Fibroblast of the aortic adventitia (primary cell): ENCODE measurements at places on chromosomes 4 and X. TPM values are rescaled to one million over a fixed set of nuclear protein-coding genes. Genes with fewer than 3 reads are reported as not detected.
A peak's percentile ranks its signal among the peaks of the same experiment; 100 is the strongest.

The EREG gene
- total RNA-seq: 15.0 TPM in 1 of 2 replicates, not detected in the other

The SUV39H1 gene
- total RNA-seq: 5.1 and 8.5 TPM in 2 replicates

The USP9X gene
- 99.1 and 102 TPM in 2 replicates for total RNA-seq

The SMIM10L2A gene
- 0.09 and 0.33 TPM in 2 replicates for total RNA-seq

The BEND2 gene
- not detected in 2 replicates for total RNA-seq

The DCLK2 gene
- 4.5 and 7.1 TPM in 2 replicates for total RNA-seq

The SSX5 gene
- total RNA-seq: not detected in 2 replicates

The QRFPR gene
- not detected in 2 replicates for total RNA-seq

The CYP4V2 gene
- 40.4 and 76.0 TPM in 2 replicates for total RNA-seq

- no peak for DNase-seq
Observed at GRCh38 chrX:136759968-136760367, 20.8 kb downstream of the ARHGEF6 start.

DNA sequence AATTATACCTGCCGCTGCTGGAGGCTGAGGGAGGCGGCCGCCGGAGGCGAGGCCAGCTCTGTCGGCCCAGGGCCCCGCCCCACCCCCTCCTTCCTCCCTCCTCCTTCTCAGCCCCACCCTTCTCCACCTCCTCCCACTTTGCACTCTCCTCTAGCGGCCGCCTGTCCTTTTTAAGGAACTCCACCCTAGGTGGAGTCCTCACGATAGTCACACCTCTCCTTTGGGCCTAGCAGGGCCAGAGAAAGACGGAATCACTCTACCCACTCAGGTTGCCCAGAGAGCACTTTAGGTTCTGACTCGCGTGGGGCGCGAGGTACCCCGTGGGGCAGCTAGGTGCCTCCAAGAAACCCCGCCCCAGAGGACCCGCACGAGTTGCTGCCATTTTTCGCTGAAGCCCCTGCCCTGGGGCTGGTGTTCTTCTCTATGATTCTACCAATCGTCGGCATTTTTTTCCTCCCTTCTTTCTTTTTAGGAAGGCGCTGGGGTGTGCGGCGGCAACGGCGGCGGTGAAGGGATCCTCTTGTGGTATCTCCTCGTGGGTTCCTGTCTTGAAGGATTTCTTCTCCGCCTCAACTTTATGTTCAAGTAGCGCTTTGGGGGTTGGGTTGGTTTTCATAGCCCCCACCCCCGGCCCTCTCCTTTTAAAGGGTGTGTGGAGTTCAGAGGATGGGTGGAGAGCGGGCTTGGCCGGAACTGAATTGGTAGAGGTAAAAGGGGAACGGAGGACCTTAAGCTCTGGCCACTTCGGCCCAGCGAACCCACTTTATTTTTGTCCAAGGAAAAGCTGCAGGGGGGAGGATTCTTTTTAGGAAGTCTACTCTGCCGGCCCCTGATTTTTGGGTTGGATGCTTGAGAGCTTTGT, at the start of gene KLF8:
TSS of gene KLF8 (plus strand) at position 136 of the 862 bp plus-strand sequence. CDS start 979 bp downstream, outside the sequence.
- DNase-seq: no peak

DNA sequence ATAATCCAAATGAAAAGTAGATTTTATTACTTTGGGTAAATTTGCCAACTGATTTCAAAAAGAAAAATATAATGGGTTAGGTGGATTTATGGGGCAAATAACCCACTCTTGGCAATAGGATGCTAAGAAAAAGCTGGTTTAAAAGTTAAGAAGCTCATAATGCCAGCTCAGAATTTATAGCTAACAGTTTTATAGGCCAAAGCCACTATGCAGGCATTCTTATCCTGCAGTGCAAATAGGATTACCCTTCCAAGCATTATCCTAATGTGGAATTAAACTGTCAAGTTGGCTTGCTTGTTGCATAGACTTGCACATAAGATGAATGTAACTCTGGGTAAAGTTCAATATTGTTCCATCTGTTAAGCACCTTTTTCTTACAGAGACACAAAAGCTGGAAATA, 703.0 kb downstream of the PCDH18 start:
- no peak for DNase-seq

GRCh38 chrX:150411656-150412055, 48.5 kb downstream of the MAMLD1 start:
- no peak for DNase-seq

- peak; percentile 31 for DNase-seq
Observed at GRCh38 chrX:87572901-87573300, 55.3 kb downstream of the KLHL4 start.

DNA sequence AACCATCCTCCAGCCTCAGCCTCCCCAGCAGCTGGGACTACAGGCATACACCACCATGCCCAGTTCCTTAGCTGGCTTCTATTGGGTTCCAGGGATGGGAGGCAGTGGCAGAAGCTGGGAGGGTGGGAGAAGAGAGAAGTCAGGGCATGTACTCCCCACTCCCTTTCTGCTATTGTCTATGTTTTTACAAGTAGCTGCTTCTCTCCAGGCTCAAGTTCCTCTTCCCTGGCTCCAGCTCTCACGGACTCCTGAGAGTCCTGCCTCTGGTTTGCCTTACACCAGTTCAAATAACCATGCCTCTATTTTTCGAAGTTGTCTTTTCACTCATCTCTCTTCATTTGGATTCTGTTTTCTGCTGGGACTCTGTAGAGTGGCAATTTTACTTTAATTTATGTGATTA, 2.9 kb downstream of the TBC1D9 start:
- no peak for DNase-seq

- no peak for DNase-seq
Observed at GRCh38 chr4:25163196-25163595, 2.9 kb upstream of the SEPSECS start.

GRCh38 chrX:56787734-56788152, 58.7 kb downstream of the NBDY start:
- DNase-seq: no peak

- no peak for DNase-seq
Observed at GRCh38 chr4:22460266-22460665, 55.6 kb downstream of the ADGRA3 start.

GRCh38 chr4:84529169-84529751, 30.2 kb upstream of the NKX6-1 start:
- peak; percentile 44 for DNase-seq

- no peak for DNase-seq
Observed at GRCh38 chr4:90536408-90536807, 409.2 kb downstream of the CCSER1 start.

- DNase-seq: no peak
Observed at GRCh38 chrX:44962944-44963343, 90.0 kb downstream of the KDM6A start.

- peak; percentile 79 for DNase-seq
Observed at GRCh38 chr4:122914292-122914904, 8.0 kb downstream of the NUDT6 start.

DNA sequence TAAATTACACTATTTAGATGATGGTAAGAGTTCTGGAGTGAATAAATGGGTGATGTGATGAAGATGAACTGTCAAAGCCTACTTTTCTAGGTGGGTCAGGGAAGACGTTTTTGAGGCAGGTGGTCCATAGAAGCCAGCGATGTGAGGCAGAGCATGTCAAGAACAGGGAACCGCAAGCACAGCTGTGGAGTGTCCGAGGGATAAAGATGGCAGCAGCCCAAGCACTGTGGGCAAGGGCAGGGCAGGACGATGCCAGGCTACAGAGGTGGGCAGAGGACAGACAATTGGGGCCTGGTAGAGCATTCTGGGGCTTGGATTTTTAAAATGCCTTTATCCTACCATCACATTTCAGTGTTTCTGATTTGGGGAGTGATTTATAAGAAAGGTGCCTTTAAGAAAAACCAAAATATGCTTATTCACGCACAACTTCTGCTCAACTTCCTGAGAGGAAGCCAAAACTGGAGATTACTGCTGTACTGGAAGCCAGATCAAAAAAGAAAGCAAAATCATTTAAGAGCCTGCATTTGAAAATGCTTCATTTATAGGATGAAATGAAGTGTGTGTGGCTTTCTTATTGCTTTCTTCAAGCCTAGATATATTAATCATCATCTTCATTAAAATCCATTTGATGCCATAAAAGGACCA, 119.0 kb upstream of the WDR17 start:
- peak; percentile 44 for DNase-seq

DNA sequence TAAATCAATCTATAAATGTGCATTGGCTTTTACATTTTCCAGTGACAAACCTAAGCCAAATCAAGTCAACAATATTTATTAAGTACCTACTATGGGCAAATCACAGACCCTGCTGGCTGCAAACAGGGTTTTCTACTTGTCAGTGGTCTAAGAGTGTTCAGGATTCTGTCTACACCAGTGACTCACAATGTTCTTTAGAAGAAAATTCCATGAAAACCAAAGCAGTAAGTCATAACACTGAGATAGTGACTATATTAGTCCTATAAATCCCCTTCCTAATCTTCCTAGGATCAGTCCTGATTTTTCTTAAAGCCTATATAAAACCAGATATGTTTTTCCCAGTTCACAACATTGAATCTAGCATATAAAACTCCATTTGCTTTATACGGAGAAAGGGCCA, 69.7 kb downstream of the PPP3CA start:
- DNase-seq: peak; percentile 72

DNA sequence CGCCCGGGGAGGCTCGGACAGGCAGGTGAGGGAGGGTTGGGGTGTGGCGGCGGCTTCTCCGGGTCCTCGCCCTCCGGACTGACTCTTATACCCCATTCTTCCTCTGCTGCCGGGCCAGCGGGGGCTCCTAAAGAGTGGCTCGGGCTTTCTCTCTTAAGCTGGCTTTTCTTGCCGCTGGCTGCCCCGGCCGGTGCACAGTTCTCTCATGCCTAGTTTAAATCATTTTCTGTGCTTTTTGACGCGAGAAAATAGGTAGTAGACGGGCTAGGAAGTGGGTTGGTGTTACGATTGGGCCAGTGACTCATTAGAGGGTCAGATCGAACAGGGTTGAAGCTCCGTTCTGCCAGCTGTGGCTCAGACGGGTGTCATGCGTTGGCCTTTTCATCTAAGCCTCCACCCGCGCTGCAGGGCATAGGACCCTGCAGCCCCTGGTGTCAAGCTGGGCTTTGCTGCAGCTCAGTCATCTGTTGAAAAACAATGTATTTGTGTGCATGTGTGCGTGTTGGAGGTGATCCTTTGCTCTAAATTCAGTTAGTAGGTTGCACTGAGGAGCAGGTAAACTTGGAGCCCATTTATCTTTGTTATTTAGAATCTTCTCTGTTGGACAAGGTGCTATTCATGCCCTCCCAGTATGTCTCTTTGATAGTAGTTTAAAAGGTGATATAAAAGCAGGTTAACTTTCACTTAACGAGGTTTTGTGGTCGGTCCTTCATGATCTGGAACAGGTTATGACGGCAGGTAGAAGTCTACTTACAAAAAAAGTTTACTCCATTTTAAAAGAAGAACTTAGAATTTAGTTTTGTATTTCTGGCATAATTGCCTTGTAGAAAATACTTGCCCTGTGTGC, 802 bp downstream of the BMP2K start:
- DNase-seq: peak; percentile 60

DNA sequence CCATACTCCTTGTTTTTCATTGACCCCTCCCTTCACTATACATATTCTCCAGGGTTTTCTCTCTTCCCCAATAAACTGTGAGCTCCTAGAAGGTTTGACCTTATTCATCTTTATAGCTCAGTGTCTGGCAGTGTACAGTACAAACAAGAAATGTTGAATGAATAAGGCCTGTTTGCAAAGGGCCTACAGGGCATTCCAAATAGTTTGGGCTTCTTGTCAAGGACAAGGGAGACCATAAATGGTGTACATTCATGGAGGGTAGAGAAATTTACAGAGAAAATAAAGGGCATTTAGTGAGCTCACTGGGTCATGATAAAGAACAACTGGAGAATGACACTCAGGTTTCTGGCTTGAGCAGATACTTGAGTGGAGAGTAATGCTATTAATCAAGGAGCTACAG, 47.5 kb upstream of the EIF1AX start:
- DNase-seq: no peak

DNA sequence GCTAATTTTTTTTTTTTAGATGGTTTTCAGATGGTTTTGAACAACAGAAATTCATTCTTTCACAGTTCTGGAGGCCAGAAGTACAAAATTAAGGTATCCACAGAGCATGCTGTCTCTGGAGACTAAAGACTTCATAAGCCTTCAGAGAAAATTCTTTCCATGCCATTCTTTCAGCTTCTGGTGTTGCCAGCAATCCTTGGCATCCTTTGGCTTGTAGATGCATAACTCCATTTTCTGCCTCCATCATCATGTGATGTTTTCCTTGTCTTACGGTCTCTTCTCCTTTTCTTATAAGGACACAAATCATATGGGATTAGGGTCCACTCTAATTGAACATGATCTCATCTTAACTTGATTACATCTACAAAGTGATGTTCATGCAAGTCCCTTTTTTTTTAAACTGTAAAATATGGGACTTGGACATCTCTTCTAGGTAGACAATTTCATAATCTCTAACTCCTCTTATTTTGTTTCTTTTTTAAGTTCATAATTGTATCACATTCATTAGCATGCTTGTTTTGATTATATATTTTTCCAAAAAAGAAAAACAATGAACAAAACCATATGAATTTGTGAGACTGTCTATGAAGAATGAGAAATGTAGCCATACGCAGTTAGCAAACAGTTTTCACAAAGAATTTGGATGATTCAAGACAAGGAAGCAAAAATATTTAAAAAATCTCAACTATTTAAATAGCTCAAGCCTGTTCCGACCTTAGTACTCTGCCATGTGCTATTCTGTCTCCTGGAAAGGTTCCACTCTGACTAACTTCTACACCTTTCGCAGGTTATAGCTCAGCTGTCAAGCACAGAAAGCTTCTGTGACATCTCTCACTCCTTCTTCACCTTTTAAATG, 53.1 kb upstream of the GIMD1 start:
- DNase-seq: peak; percentile 60

DNA sequence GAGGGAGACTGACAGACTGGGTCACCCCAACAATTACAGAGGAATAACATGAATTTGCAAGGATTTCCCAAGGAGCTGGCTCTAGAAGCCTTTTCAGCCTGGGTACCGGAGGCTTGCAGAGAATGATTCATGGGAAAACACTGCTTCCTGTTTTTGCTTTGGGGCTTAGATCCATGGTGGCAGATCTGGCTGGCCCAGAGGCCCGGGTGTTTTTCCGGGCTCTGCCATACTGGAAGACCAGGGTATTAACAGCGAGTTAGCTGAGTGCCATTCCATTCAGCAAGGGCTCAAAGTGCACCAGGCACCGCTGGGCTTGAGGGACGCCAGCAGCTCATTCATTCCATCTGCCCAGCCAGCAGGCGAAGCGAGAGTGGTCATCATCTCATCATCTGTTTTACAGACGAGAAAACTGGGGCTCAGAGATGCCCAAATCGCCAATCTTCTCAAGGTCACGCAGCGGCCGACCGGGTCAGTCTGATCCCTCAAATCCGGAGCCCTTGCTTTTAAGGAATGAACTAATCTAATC, 1.3 kb downstream of the WDR1 start:
- peak; percentile 60 for DNase-seq
